Panc1 (cell line): ENCODE measurements at places on chromosomes 1 and 21. TPM values are rescaled to one million over a fixed set of nuclear protein-coding genes. Genes with fewer than 3 reads are reported as not detected.

- peak overlapping the region; percentile 62 for H3K27ac ChIP-seq
- no peaks in the 10 kb centered on the region for H3K36me3 ChIP-seq
- peaks cover 19% of the 10 kb centered on the region for H3K4me1 ChIP-seq
Observed at GRCh38 chr1:168920456-168921094, 185.9 kb upstream of the ATP1B1 start.

Gene CYP4Z1
- total RNA-seq = not detected

DNA sequence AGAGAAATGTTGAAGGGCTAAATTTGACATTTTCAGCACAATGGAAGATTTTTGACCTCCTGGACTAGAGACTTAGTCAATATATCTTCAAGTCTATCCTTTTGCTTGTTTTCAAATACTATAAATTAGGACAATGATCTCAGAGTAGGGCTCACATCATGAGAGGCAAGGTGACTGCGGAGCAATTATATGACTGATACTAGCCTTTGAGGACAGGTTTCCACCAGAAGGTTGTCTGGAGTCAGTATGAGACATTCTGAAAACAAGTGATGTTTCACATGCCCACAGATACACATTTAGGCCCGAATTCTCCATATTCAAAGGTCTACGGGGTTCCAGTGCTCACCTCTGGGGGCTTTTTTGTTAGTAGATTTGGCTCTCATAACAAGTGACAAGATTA, 142.3 kb upstream of the SAMSN1 start:
- no peak for DNase-seq
- no peaks in the 10 kb centered on the region for H3K27me3 ChIP-seq
- no peak overlapping the region for H3K27ac ChIP-seq
- no peaks in the 10 kb centered on the region for H3K36me3 ChIP-seq
- H3K4me1 ChIP-seq = no peaks in the 10 kb centered on the region

DNA sequence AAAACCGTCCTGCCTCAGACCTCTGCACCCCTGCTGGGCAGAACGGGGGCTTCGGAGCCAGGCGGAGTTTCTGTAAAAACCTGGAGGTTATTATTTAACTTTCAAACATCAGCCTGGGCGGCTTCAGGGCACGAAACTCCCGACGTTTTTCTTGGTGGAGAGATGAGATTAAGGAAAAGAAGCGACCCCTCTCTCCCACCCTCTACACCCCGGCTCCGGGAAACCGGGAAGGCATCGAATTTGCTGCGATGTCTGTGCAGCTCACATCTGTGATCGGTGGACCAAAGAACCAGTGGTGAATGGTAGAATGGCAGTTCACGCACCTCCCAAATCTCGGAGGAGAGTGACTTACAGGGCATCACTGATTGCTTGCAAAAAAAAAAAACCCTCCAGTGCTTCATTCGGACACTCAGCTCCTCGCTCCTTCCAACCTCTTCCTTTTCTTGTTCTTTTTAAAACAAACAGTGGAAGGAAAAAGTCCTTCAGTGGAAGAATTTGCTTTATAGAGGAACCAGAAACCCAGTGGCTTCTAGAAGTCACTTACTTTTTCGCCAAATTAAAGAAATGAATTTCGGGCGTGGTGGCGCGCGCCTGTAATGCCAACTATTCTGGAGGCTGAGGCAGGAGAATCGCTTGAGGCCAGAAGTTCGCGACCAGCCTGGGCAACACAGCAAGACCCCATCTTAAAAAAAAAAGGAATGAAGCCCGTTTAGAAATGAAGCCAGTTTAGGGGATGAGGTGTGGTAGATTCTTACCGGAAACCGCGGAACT, 884 bp downstream of the PHACTR4 start:
- H3K27me3 ChIP-seq = no peaks in the 10 kb centered on the region
- H3K4me3 ChIP-seq = peak overlapping the region; percentile 84
- peaks cover 25% of the 10 kb centered on the region for H3K4me1 ChIP-seq
- DNase-seq = no peak
- H3K36me3 ChIP-seq = peaks cover 3% of the 10 kb centered on the region; the same call in 1 of the 2 replicates

DNA sequence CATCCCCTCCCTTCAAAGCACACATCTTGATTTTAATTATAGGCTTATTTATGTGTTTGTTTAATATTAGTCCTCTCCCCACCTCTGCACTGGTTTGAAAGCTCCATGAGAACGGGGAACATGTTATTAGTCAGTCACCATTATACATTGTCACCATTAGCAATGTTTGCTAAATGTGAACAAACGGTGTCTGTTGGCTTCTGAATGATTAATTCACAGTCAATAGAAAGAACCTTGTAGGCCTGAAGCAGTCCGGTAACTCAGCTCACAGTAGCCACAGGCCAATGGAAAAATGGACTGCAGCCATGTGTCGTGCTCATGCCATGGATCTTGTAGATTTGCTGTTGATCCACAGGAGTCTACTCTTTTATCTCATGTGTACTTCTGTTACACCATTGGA, 49.7 kb upstream of the NHLH2 start:
- no peaks in the 10 kb centered on the region for H3K27me3 ChIP-seq
- H3K27ac ChIP-seq = no peak overlapping the region
- no peaks in the 10 kb centered on the region for H3K36me3 ChIP-seq
- DNase-seq = no peak
- H3K4me3 ChIP-seq = no peak overlapping the region

Gene SPRR3
- total RNA-seq = not detected

Gene LCE1F
- not detected for total RNA-seq

- no peak overlapping the region for H3K27ac ChIP-seq
- no peaks in the 10 kb centered on the region for H3K4me1 ChIP-seq
- DNase-seq = no peak
- peaks cover 14% of the 10 kb centered on the region for H3K36me3 ChIP-seq
- no peaks in the 10 kb centered on the region for H3K27me3 ChIP-seq
Observed at GRCh38 chr1:246651012-246651695, 73.1 kb upstream of the SCCPDH start.

Gene LCK
- 0.57 TPM for total RNA-seq

DNA sequence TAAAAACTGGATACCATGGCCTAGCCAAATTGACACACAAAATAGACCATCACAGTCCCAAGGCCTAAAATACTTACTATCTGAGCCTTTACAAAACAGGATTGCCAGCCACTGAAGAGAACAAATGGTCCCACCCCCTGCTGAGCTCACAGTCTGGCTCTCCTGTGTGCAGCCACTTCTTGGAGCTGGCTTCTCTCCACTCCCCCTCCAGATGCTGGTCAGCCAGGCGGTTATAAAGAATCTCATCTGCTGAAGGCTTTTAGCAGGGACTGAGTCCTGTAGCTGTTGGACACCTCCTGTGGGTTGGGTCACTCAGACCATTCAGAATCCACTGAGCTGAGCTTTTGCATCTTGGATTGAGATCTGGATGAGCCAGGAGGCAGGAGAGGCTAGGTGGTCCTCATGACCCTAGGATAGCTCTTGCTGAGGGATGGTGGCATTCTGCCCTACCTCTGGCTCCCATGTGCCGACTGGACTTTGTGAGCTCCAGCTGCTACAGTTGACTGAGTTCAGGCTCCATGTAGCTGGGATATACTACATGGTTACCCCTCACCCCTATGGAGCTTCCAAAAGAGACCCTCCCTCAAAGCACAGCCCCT, 16.1 kb downstream of the OXCT2 start:
- H3K36me3 ChIP-seq = peaks cover 2% of the 10 kb centered on the region; the same call in 1 of the 2 replicates
- H3K27me3 ChIP-seq = no peaks in the 10 kb centered on the region
- no peak for DNase-seq

GRCh38 chr21:37520801-37521200, 154.2 kb downstream of the DYRK1A start:
- H3K4me1 ChIP-seq = no peaks in the 10 kb centered on the region
- no peaks in the 10 kb centered on the region for H3K27me3 ChIP-seq
- H3K4me3 ChIP-seq = no peak overlapping the region
- H3K36me3 ChIP-seq = no peaks in the 10 kb centered on the region
- no peak for DNase-seq

Gene ADAMTSL4
- total RNA-seq = 9.5 TPM
